ENCODE measurements at places on chromosomes 3 and 15.

DNA sequence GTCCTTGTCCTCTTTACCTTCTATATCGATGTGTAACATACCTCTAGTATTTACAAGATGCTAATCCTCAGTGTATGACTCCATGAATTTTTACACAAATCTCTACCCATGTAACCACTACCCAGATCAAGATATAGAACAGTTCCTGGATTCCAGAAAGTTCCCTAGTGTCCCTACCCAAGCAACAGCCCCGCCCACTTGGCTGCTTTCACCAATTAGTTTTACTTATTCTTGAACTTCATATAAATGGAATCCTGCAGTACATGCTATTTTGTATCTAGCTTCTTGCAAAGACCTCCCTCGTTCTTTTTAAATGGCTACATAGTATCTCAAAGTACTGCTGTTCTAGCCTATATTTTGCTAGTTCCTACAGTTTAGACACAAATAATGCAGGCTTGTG is 33.0 kb downstream of the CD276 start:
- DNase-seq: no peak

GRCh38 chr3:151562891-151563290 is 102.0 kb upstream of the IGSF10 start:
- no peak for DNase-seq

- DNase-seq: no peak
These were observed 57.2 kb downstream of the MYO9A start for GRCh38 chr15:72060687-72061250.

GRCh38 chr15:51092480-51093040 is 2.1 kb downstream of the TNFAIP8L3 start:
- DNase-seq: no peak

- no peak for DNase-seq
These were observed 35.1 kb upstream of the SLC6A11 start for GRCh38 chr3:10780922-10781321.

- no peak for DNase-seq
These were observed 180.6 kb downstream of the LSAMP start for GRCh38 chr3:116264546-116265319.

GRCh38 chr15:52023169-52023922 is 4.3 kb downstream of the MAPK6 start:
- DNase-seq: no peak

DNA sequence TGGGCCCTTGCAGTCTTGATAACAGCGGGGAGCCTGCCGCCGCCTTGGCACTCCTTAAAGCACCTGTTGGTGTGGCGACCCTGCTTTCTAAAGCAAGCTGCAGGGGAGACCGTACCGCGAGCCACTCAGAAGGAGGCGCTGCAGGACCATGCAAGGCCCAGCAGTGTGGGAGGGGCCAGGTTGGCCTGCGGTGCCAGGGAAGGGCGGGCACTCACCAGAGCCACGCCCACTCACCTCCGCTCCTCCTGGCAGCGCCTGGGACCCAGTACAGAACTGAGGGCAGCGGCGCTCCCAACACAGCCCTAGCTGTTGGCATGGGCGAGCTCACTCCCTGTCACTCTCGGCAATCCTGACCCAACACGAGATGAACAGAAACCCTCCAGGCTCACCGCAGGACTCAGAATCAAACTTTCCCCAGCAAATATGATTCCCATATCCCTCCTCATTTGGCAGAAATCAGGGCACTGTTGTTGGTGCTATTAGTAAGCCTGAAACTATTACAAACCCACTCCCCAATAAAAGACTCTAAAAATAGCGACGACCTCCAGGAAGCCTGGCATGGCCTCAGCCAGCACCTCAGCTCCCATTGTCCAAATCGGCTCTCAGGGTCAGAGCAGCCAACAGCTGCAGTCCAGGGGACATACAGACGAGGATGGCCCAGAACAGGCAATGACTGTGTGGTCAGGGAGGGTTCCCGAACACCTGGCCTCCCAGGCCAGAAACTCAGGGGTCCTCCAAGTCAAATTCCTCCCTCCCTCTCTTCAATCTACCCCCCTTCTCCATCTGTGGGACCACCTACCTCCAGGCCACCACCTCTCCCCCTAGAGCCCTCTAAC is 77.2 kb downstream of the TBC1D2B start:
- peak; percentile 64 for DNase-seq

- DNase-seq: no peak
These were observed 413.9 kb downstream of the RBMS3 start for GRCh38 chr3:29694783-29695182.

DNA sequence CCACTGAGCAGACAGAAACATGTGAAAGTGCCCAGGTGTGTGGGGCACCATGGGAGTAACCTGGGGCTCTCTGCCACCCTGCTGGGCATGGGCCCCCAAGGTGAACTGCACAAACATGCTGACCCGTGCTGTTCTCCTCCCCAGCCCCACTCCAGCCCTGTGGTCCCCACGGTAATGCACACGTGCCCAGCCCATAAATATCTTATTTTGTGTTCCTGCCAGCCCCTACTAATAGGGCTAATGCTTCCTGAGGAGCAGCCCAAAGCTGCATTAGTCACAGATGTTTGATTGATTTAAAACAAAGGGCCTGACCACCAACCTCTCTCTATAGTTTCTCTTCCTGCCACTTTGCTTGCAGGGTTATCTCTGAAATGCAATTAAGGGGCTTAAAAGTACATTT is 95.4 kb downstream of the ABHD5 start:
- no peak for DNase-seq

DNA sequence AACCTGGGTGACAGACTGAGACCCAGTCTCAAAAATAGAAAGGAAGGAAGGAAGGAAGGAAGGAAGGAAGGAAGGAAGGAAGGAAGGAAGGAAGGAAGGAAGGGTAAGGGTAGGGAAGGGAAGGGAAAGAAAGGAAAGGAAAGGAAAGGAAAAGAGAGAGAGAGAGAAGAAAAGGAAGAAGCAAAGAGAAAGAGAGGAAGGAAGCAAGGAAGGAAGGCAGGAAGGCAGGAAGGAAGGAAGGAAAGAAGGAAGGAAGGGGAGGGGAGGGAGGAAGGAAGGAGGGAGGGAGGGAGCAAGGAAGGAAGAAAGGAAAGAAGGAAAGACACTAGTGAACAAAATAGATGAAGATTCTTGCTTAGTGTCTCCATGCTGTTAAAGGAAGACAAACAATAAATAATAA is 129.1 kb downstream of the SHQ1 start:
- no peak for DNase-seq

DNA sequence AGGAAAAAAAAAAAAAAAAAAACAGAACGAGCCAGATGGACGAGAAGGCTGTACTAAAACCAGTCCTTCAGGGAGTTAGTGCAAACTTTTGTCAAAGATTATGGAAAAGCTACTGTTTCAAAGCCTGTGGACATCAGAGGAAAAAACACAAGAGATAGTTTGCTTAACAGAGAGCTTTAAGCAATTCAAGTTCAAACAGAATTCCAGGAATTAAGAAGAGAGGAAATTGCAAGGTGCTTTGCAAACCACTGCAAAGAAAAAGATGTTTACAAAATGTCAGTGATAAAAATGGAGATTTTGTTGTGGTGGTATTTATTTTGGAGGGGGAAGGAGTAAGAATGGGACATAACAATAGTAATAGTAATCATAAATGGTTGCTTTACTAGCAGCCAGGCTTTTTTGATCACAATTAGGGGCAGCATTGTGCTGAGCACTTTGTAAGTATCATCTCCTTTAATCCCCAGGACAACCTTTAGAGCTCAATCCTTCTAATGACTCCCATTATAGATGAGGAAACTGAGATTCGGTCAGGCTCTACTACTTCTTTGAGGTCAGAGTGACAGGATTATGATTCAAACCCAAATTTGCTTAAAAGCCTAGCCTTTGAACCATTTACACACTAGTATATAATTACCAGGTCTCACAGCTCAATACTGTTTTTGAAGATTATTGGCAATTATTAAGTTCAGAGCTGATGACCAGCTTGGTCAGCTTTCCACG is 22.4 kb upstream of the ARHGEF3 start:
- DNase-seq: no peak

DNA sequence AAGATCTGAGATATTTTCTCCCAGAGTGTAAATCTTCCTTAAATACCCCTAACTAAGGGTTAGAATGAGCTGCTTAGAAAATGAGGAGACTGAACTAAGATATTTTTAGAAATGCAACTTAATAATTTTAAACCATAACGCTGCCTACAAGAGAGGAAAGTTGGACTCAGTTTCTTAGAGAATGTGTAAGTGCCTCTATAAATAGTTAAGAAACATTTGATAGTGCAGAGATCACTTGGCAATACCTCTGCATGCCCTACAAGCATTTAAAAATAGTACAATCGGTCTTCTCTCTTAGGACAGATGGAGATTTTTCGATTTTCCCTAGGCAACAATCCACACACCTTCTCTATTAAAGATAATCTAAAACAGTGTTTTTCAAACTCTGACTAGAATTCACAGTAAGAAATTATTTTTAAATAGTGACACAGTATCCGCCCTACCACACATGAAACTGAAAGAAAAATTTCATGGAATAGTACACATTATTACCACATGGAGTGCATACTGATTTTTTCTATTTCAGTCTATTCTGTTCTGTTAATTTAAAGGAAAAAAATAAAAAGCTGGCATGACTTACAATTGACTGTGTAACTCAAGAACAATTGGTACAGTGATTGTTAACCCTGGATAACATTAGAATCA is 83.2 kb downstream of the GADL1 start:
- DNase-seq: no peak

DNA sequence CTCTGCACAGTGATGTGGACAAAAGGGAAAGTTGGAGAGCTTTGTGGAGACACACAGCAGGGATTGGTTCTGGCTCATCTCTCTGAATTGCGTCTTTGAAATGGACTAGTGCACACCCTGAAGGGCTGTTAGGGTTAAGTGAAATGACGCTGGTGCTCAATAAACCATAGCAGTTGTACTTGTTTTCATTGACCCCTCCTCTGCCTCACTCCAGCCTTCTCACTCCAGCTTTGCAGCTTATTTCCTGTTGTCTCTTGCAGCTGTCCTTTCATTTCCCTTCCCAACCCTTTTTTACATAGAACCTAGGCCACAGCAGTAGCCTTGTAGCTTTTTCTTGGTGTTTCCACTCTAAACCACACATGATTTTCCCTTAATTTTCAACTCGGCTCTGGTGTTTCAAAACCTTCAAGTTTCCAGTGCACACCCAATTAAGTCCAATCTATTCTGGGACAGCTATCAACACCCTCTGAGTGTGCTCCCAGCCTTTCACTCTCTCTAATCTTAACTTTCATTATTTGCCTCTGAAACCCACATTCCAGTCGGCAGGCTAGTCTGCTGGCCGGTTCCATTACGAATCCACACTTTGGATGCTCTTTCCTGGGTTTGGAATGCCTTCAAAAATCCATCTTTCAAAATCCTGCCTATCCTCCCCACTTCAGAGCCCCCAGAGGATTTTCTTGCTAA is 6.4 kb downstream of the C3orf52 start:
- no peak for DNase-seq

DNA sequence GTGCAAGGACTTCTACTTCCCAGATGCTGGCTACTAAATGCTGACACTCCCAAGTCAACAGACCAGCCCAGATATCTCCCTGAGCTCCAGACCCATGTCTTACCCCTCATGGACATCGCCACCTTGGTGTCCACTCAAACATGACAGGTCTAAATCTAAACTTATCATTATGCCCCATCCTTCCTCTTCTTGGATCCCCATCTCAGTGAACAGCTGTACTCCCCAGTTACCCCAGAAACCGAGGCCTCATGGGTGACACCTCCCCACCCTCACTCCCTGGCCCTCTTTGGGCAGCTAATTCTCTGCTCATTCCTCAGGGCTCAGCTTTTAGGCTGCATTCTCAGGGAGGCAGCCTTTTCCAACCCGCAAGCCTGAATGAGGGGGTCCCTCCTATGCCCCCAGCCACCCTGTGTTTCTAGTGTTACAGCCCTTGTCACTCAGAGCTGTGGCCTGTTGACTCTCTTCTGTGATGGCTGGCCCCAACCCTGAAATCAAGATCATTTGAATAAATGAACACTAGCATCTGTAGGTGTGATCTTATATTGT is 5.4 kb downstream of the EHD4 start:
- no peak for DNase-seq

- DNase-seq: no peak
These were observed 22.8 kb downstream of the PLS1 start for GRCh38 chr3:142618917-142619461.

DNA sequence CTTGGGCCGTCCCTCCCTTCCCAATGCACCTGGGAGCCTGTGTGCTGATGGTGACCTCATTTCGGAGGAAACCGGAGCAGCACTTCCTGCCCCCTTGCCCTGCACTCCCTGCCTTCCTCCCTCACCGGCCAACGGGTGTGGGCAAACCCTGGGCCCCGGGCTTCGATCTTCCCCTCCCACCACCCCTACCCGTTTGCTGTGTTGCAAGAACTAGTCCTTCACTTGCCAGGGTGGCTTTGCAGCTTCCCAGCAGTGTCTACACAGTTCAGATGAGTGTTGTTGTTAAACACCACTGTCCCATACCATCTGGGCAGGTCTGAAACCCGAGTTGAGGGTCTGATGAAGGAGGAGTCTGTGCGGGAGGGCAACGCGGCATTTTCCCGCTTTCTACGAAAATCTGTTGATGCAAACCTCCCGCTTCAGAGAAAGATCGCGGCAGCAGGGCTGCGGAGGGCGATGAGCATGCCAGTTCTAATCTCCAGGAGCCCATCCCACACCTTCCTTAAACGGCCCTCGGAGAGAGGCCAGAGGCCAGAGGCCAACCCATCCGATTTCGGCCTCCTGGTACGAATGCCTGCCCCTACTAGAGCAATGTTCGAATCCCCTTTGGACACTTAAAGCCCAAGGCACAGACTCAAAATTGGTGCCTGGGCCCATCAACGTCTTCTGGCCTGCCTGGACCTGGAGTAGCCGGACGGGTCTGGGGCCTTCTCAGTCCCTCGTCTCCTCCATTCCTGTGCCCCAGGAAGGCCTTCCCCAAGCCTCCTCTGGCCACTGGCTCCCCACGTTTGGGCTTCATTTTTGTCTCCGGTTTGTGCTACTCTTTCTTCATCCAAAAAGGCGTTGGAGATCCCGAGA is 35.7 kb upstream of the POLG start:
- no peak for DNase-seq

GRCh38 chr3:43171748-43172147 is 65.9 kb upstream of the POMGNT2 start:
- no peak for DNase-seq

GRCh38 chr3:103894162-103894822 is 1459.5 kb downstream of the ZPLD1 start:
- no peak for DNase-seq

DNA sequence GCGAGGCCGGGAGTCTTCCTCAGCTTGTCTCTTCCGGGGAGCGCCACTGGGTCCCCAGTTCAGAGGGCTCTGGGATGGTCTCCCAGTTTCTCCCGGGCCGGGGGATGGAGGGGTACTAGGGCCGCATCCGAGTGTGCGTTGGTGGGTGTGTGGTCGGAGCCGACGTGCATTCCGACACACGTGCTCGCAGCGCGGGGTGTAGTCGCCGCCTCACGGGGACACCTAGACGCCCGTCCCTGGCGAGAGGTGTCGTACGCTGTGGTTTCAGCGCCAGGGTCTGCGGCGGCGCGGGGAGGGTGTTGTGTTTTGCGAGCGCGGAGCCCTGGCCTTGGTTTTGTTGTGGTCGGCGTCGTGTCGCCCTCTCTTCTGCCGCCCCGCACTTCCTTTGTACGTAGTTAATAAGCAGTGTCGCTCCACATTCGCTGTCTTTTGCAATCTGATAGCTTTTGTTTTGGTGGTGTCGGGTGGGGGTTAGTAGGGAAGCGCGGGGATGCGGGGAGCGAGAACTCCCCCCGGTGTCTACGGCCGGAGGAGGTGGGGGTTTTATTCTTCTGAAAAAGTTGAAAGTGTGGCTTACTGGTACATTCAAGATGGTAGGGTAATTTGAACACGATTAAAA is 2.2 kb downstream of the IGF1R start:
- peak; percentile 40 for DNase-seq

Data from activated gamma-delta T cell treated with Interleukin-2 at 50 U/mL for 16 hours (primary cell).